Epithelial cell of proximal tubule (primary cell): ENCODE measurements at places on chromosomes 7 and 10. TPM values are rescaled to one million over a fixed set of nuclear protein-coding genes. Genes with fewer than 3 reads are reported as not detected.

The IGF2BP3 gene
- total RNA-seq: 42.4 and 49.3 TPM in 2 replicates

The NSUN6 gene
- total RNA-seq: 5.4 and 7.2 TPM in 2 replicates

DNA sequence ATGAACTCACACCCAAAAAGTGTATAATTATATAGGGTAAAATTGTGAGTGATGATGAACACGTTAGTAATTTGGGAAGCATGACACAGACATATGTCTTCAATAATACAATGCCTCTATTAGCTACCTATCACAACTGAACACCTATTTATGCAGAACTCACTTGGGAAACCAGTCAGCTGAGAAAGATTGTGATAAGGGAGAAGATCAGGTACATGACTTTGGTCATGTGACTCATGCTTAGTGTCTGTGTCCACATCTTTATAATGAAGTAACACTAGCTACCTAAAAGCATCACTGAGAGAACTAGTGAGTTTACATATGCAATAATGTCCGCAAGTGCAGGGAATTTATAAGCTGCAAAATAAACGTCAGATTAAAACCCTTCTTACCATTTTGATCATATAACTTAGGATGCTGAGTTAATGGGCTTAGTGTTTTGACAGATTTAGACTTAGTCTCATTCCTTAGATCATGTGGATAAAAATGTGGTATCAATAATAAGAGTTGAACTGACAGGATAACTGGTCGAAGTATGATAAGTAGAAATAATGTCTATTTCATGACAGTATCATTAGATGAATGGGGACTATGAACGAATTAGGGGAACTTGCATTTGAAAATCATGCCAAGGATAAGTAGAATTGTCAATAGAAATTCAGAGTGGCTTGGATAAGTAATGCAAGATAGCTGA lies 11.6 kb downstream of the VWDE start:
- no peak for DNase-seq

DNA sequence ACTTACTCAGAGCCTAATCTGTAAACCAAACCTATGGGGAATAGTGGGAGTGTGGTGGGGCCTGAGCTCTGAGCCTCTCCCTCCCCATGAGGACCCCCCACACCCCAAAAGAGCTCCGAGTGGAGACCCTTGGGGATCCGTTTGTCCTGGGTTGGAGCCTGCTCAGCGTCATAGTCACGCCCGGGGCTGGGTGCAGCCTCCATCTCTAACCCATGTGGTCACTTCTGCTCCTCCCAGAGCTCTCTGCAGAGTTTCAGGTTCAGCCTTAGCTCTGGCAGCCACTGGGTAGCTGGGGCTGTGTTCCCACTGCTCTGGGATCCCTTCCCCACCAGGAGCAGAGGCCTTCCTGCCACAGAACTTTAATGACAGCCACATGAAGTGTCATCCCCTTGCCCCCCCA lies 25.9 kb downstream of the PFKFB3 start:
- DNase-seq: no peak

- DNase-seq: no peak
Measured at GRCh38 chr10:100735087-100735336, 10.4 kb upstream of the PAX2 start.

DNA sequence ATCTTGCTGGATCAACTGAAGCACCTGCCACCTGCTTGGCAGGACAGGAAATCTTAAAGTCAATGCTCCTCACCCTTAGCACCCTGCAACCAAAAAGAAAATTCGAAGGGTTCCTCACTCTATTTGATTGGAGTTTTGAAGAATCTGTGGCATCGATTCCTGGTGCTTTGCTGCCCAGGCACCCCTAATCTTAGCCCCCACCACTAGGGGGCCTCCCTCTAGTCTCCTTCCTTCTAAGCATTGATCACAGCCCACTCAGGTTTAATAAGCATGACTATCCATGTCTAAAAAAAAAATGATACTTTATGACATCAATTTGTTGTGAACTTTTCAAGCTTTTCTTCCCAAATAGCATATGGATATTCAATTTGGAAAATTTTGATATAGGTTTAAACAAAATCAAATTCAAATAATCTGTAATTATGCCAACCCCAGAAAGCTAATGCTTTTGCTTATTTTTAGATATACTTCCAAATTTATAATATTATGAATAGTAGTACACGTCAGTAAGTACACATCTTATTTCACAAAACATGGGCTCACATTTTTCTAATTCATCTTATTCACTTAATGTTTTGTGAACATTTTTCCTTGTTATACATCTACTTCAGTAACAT lies 45.3 kb downstream of the NRG3 start:
- DNase-seq: no peak

DNA sequence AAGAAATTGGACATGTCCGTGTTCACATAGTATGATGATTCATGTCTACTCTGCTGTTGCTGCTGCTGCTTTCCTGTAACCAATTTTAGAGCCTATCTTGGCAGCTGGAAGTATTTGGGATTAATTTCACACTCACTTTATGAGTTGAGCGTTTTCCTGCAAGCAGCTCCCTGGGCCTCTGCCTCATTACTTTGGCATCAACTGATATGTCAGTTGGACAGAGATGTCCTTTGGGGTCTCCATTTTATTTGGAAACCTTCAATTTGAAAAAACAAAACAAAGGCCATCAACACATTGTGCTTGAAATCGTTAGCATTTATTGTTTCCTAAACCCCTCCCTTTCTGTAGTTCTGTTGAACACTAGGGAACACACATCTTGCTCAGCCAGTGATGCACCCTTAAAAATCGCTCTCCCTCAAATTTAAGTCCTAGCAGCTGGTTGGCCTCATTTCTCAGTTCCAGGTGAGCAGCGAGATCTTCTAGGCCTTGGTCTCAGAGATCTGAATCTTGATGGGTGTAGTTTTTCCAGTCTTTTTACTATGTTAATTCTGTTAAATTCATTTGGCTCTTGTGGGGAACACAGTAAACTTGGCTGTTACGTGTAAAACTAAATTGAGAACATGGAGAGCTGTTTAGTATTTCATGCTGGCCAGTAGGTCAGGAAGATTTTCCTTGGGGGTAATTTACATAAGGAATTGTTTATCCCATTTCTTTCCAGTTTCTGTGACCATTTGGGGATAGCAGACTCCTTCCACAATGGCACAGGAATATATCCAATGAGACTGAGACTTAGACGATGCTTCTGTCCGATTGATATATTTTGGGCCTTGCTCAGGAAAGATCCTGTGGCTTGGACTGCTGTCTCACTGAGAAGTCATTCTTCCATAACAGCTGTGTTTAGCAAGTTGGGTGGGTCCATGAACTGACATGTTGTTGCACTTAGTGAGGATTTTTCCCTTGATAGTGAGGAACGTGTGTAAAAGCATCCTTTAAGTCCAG lies 371.6 kb downstream of the BBS9 start:
- DNase-seq: no peak

DNA sequence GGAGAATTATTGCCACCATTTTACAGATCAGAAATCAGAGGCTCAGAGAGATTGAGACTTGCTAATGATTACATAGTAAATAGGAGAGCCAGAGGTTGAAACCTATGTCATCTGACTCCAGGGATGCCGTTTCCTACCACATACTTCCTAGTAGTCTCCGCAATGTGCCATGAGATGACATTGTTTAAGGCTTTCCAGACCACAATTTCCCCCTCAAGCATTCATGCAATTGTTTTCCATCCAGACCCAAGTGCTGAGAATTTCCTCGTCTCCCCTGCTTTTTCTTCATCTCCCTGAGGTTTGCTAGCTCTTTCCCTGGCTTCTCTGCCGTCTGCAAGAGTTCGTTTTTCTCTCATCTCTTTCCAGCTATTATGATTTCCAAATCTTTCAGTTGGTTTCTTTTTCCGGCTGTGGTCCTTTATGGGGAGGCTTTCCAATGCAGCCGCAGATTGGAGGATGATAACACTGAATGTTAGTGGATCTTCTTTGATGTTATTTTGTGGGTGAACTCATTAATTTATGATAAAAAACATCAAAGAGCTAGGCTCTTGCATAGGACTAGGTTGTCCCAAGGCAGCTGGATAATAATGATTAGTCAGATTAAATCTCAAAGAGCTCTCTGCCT lies 6.9 kb upstream of the GOLGA7B start:
- DNase-seq: no peak

DNA sequence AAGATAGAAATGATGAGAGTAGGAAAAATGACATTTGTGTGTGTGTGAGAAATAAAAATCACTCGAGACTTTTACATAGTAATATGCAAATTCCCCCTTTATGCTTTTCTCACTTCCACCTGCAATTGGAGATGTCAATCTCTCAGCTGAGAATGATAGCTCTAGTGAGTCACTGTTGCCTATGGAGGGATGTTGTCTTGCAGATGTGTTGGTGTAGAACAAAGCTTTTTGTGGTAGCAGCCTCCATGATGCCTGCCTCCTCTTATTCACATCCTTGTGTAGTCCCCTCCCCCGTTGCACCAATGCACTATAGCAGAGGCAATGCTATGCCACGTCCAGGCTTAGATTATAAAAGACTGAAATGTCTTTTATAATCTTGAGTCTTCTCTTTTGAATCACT lies 33.8 kb downstream of the SPAG6 start:
- DNase-seq: no peak

DNA sequence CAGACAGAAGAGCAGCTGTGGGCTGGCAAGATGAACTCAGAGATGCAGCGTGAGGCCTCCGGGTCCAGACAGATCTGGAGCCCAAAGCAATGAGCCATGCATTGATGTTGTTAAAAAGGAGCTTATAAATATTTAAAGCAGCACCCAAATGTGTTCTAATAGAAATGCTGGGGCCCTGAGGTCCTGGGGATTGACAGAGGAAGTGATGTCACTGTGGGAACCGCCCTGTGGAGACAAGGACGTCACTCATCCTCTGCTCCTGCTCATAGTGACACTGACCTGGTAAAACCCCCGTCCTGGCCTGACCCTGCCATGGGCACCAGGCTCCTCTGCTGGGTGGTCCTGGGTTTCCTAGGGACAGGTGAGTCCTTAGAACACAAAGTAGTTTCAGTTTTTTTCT lies 197.0 kb upstream of the PRSS58 start:
- DNase-seq: no peak

GRCh38 chr10:94417321-94417720 lies 15.0 kb downstream of the TBC1D12 start:
- DNase-seq: no peak

- no peak for DNase-seq
Measured at GRCh38 chr7:28784171-28784902, 173.8 kb downstream of the TRIL start.

GRCh38 chr10:24887855-24888231 lies 64.6 kb downstream of the PRTFDC1 start:
- no peak for DNase-seq
